NCI-H526 (cell line): ENCODE measurements at places on chromosomes 7 and 10.

- DNase-seq = no peak
Measured at GRCh38 chr10:132832186-132832969, 46.4 kb upstream of the NKX6-2 start.

DNA sequence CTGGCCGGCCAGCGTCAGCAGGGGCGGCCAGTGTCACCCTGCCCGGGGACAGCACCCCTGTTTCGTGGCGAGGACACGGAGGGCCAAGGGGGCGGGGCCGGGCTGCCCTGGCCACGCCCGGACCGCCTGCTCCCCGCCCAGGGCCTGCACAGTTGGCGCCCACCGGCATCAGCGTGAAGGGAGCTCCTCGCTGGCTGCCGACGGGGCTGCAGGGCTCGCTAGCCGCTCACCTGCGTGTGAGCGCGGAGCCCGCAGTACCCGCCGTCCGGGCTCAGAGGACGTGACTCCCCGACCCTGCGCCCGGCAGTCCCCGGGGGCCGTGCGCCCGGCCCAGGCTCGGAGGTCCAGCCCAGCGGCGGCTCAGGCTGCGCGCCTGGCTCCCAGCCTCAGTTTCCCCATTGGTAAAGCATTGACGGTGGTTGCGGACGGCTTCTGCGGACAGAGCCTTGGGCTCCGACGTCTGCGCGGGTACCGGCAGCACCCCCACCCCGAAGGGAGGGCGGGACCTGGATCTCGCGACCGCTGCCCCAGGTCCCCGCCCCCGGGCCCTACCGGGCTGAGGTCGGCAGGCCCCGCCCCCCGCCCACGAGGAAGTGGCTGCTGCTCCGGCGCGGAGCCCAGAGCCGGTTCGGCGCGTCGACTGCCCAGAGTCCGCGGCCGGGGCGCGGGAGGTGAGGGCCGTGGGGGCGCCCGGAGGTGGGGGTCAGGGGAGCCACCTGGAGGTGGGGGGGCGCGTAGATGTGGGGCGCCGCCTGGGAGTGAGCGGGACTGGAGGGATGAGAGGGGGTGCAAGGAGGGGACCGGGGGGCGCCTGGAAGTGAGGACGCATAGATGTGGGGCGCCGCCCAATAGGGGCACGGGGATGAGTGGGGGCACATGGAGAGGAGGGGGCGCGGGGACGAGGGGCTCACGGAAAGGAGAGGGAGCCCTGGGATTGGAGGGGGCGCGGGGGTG lies at the start of gene ARPC1B:
ARPC1B (plus strand) TSS at position 620 of the 954 bp plus-strand sequence. CDS start 10,985 bp downstream, outside the sequence.
- no peak for DNase-seq

GRCh38 chr10:124225029-124225466 lies 131.7 kb upstream of the CHST15 start:
- no peak for DNase-seq

DNA sequence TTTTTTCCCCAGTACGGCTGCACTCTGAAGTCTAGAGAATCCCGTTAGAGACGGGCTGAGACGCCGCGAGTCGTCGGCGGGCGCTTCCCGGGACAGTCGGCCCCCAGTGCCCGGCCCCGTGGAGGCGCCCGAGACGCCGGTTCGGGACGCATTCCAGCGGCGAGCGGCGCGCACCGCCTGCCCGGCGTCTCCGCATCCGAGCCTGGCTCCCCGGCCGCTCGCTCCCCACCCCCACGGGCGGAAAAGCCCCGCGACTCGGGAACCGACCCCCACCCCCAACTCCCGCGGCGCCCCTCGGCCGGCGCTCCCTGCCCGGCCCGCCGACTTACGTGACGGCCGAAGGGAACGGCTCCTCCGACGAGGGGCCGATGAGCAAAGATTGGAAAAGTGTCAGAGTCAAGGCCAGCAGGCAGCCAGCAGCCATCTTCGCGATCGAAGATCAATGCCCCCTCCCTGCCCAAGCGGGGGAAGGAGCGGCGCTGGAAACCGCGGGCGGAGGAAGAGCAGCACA lies 486 bp downstream of the CACNA2D1 start:
- DNase-seq = no peak

- DNase-seq = peak; percentile 58
Measured at GRCh38 chr7:23105086-23105643, 420 bp upstream of the KLHL7 start.

GRCh38 chr7:34758111-34758601 lies 100.1 kb downstream of the NPSR1 start:
- DNase-seq = peak; percentile 5

DNA sequence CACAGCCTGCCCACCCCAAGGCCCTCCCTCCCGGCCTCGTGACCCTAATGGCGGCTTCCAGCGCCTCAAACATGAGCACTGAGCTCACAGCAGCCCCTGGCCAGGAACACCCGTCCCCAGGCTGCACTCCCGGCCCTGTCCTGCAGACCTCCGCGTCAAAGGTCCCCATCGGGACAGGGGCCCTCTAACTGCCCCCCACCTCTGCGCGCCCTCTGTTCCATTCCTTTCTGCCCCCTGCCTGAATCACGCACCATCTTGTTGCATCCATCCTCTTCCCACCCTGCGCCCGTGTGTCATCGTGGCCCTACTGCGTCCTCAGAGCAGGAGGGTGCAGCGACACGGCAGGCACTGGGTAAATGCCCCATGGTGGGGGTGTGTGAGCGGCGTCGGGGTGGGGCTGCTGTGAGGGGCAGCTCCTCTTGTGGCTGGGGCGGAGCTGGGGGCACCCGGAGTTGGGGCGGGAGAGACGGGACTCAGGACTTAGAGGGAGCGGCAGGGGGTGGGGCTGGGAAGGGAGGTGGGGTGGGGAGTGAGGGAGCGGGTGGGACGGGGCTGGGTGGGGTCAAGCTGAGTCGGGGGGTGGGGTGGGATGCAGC lies 13.4 kb downstream of the SLC29A4 start:
- DNase-seq = no peak

DNA sequence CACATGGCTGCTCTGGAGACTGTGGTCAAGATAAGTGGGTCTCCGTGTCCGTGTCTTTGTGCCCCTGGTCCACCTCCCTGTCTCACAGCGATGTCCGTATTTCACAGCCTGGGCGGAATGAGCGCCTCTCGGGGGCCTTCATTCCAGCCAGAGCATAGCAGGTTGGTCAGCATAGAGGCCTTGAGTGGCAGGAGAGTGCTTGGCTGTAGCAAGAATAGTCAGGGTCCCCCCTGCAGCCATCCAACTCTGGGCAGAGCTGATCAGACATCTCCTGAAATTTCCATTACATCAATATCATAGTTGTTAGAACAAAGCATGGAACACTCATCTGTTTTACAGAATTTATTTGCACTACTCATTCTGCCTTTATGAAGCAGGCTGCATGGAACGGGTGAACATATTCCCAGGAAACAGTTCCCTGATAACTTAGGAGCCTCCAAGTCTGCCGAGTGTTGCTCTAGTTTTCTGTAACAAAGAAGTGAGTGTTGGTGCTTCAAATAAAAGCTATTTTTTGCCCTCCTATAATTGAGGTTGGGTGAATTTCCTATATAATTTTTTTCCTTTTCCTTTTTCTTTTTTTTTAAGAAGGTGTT lies 255.3 kb downstream of the INHBA start:
- DNase-seq = no peak

DNA sequence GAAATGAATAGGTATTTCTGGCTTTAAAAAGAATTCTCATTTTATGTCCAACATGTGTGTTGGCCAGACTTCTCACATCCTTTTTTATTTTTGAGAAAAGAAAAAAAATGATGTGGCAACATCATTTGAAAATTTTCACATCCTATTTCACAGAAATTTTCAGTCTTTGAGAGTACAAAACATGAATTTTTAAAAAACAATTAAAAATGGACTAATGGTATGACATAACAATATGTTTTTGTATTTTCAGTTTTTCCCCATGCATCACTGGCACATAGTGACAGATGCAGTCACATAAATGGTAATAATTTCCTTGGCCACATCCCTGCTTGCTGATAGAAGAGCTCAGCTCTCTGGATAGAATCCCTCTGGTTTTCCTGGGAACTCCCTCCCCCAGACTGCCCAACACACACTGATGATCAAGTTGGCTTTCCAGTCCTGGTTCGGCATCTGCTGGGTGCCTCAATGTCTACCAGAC lies 188.5 kb upstream of the AGR3 start:
- DNase-seq = no peak
